ENCODE measurements at places on chromosomes 16 and 17.

DNA sequence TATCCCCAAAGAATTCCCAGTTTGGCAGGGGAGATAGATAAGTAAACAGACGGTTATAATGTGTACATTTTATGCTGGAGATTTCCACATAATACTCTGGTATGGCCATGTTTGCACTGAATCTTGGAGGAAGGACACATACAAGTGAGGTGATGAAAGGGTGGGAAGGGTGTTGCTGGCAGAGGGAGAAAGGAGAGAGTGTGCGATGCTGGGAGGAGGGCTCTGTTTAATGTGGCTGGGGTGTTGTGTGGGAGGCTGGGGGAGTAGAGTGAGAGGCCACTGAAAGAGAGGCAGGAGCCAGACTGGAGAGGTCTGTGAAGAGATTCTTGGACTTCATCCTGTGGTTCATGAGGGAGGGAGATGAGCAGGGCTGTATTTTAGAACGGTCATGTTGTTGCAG, 87.6 kb downstream of the SPACA3 start:
- no peak for DNase-seq

- no peak for DNase-seq
These were observed 67.2 kb downstream of the PARN start for GRCh38 chr16:14562691-14563491.

DNA sequence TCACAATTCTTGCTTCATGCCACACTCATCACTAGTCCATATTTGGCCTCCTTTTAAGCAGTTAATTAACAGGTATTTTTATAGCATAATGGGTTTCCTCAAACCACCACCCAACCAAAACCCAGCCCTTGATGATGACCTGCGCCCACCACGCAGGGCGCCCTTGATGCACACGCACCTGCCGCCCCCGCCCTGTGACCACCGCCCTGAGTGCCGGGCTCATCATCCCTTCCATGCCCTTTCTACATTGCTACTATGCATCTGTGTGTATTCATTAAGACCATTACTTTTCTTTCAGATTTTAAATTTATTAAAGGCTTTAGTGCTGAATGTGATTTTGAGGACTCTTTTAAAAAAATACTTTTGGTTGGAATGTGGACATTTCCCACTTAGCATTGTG, 204.8 kb upstream of the CHMP6 start:
- no peak for DNase-seq

DNA sequence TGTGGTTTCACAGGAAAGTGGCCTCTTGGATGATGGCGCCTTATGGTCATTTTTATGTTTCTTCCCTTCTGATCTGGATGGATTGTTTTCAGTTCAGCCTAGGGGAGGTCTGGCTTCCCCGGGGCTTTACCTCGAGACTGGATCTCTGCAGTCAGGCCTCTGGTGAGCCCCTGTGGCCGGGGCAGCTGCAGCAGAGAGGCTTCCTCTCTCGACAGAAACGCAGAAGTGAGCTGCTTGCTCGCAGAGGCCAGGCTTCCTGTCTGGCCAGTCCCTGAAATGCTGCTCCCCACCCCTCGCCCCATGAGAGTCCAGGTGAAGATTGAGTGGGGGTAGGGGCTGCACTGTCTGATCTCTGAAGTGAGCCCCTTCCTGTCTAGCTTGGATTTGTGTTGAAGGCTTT, 44.0 kb downstream of the PLCG2 start:
- DNase-seq: no peak

DNA sequence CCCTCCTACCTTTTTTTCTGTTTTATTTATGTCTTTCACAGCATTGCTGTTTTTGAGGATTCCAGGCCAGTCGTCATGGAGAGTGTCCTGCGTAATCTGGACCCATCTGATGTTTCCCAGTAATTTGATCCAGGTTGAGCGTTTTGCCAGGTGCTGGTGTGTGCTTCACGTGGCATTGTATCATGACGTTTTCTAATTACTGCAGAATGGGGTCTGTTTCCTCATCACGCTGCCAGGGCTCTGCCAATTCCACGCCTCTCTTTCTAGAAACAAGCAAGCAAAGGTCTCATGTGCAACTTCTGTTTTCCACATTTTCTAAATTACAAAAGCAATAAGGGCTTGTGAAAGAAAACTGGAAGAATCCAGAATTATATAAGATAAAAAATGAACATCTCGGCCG, 28.3 kb upstream of the BHLHA9 start:
- no peak for DNase-seq

DNA sequence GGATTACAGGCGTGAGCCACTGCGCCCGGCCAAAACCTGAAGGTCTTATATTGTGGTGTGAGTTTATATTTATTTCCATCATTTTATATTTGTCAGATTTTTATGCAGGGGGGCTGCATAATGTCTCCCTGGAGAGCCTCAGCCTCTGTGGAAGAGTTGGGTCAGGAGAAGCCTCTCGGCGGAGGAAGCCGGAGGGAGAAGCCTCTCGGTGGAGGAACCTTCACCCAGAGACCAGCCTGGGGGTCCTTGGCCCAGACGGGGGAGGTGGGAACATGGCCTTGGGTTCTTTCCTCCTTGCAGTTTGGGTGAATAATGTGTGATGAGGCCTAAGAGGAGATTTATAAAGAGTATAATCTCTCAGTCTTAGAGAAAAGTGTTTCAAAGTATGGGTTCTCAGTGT, 22.4 kb upstream of the ZNF750 start:
- no peak for DNase-seq

DNA sequence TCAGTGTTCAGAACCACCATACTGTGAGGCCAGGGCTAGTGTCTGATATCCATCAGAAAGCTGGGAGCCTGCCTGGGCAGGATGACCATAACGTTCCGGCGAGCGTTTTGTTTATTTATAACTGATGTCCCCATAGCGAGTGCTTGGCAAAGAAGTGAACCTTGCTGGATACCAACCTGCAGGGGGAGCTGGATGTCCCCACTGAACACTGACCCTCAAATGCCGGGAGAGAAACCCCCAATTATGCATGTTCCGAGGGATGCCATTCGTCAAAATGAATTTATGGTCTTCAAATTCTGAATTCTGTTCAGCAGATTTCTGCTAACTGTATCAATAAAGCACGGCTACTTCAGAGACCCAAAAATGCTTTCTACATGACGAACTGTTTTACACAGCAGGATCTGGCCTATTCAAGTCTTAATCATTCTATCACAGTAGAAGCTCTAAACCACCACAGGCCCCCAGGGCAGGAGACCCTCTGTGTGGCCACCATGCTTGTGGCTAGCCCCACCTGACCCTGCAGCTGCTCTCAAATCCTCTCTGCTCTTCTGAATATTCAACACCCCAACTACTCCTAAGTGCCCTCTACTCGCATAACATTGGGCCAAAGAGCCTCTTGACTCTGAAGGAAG, 15.2 kb downstream of the MED24 start:
- no peak for DNase-seq

DNA sequence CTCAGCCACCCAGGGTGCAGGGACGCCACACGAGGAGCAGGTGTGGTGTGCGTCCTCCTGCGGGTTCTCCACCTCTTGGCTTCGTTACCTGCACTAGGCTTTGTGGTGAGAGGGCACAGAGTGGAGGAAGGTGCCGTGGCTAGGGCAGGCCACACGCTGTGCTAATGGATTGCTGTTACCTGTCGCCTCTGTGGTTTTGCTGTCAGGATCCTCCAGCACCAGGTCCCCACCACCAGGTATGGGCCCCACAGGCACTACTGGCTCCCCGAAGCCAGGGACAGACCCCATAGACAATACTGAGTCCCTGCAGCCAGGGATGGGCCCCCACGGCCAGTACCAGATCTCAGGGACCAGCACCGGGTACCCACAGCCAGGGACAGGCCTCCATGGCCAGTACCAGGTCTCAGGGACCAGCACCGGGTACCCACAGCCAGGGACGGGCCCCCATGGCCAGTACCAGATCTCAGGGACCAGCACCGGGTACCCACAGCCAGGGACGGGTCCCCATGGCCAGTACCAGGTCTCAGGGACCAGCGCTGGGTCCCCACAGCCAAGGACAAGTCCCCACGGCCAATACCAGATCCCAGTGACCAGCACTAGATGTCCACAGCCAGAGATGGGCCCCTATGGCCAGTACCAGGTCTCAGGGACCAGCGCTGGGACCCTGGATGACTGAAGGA, 315.6 kb downstream of the SEC14L1 start:
- DNase-seq: no peak

DNA sequence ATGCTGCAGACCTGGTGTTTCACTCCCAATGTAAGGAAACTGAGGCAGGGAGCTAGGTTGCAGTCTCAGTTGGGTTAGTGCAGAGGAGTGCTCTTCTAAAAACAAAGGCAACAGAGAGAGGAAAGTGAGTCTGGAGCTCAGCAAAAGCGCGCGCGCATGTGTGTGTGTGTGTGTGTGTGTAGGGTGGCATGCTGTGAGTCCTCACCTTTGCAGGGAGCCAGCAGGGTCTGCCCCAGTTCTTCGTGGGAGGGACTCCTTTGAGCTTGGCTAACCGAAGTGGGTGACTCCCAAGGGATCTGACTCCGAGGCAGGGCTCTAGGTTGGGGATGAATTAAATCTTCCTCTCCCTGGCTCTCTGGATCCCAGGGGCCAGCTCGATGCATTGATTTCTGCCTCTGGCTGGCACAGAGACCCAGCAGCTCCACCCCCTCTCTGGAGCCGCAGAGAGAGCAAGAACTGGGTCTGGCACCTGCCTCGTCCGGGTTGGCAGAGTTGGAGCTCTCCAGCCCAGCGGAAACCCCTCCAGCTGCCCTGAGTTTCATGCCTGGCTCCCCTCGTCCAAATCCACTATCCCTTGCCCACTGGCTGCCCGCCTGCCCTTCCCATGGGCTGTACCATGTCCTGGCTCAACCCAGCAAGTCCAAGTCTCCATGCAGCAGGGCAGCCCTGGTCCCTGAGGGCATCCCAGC, 1.3 kb upstream of the BTBD17 start:
- DNase-seq: no peak

- no peak for DNase-seq
These were observed 8.3 kb downstream of the SHPK start for GRCh38 chr17:3627769-3628167.

- no peak for DNase-seq
These were observed 242.8 kb upstream of the PSMD7 start for GRCh38 chr16:74053826-74054225.

DNA sequence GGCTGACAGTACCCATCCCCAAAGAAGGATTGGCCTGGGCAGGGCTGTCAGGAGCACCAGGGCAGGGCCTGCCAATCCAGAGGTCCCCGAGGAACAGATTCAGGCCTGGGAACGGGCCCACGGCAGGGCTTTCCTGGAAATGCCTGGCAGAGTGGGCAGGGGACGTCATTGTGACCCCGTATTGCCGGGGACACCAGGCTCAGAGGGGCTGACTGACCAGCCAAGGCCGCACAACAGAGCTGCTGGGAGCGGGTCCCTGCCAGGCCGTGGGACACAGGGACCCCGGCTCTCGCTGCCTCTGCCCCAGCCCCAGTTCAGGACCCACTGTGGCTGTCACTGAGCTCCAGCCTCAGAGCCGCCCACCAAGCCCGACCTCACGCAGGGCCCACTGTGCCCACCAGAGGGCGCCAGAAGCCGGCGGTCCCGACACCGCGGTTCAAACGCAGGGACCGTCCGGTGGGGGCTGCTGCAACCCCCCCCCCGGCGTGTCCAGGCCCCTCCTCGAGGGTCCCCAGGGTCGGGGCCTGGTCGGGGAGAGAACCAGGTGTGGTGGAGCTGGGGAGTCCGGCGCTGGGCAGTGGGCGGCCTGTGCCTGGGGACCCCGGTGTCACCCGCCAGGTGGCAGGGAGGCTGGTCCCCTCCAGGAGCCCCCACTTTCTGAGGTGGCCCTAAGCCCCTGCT, 15.2 kb upstream of the SSTR5 start:
- DNase-seq: peak; percentile 61

GRCh38 chr17:58520843-58521430, 6.5 kb upstream of the MTMR4 start:
- no peak for DNase-seq

DNA sequence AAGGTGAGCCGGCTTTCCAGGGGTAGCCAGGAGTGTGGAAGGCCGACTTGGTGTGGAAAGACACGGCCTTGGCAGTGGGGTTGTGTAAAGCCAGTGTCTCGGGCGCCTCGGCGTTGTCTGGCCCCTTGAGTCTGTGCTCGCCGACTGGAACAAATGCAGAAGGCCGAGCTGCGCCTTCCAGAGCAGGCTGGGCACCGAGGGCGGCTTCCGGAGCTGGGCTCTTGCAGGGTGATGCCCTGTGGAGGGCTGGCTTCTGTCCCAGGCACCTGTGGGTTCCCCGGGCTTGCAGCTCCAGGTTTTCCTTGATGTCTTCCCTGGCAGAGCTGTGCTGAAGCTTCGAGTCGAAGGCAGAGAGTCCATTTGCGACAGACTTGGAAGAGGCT, 8.0 kb downstream of the ZNF750 start:
- DNase-seq: no peak

DNA sequence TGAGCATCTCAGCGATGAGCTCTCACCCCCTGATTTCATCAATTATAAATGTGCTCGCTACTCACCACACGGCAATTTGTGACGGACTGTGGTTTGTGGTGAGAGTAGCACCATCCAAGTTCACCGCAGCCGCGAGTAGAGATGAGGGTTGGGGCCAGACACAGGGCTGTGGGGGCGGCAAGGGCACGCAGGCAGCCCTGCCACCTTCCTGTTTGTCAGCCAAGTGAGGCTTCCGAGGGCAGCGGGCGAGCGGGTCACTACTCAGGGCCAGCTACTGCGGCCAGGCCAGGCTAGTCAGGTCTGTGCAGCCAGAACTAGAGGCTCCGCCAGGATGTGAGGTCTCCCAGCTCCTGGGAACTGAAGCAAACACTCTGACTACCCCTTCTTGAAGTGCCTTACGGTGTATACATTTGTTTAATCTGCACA, 39.6 kb upstream of the MEOX1 start:
- no peak for DNase-seq

- no peak for DNase-seq
These were observed 21.1 kb downstream of the MINK1 start for GRCh38 chr17:4854111-4854681.

GRCh38 chr16:10182222-10183053, at the start of gene GRIN2A:
Gene GRIN2A (minus strand): TSS chr16:10182428. CDS start chr16:10180411, 2,017 bp downstream.
- DNase-seq: no peak

GRCh38 chr17:7435676-7436555, 681 bp downstream of the TMEM102 start:
- peak; percentile 60 for DNase-seq

- no peak for DNase-seq
These were observed 157.4 kb downstream of the WWOX start for GRCh38 chr16:78256686-78257375.

- peak; percentile 34 for DNase-seq
These were observed 2.7 kb downstream of the XYLT1 start for GRCh38 chr16:17467923-17468540.

- no peak for DNase-seq
These were observed 58.6 kb downstream of the PECAM1 start for GRCh38 chr17:64331931-64332493.

- no peak for DNase-seq
These were observed 30.1 kb downstream of the HIC1 start for GRCh38 chr17:2084766-2085647.
